Lower leg skin (tissue), 4 donors: ENCODE measurements at places on chromosomes 5 and 9.

- no peak for DNase-seq
Measured at GRCh38 chr5:101539315-101539714, 636.2 kb upstream of the ST8SIA4 start.

DNA sequence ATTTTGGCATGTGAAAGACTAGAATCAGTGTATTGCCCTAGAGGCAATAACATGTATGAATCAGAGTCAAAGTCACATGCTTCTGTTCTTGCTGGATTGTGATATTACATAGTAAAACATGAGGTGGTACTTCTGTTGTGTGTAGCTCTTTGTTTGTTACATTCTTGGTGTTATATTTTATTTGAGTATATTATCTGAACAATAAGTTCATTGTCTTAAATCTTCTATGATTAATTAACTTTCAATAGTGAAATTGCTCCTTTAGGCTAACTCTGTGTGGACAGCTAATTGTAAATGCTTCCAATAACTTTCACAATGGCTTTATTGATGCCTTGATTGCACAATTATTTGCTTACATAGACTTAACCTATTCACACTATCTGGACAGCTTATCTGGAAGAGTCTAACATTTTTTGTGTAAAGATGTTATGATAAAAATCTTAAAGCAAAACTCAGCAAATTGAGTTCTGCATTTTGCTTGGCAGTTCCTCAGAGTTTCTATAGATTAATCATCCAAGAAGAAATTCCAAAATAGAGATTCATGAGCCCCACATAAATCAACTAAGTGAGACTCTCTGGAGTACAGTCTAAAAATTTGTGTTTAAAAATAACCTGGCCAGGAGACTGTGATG, 239.6 kb upstream of the TUSC1 start:
- no peak for DNase-seq

GRCh38 chr9:744790-745484, 96.6 kb upstream of the DMRT1 start:
- peak; percentile 83 for DNase-seq

DNA sequence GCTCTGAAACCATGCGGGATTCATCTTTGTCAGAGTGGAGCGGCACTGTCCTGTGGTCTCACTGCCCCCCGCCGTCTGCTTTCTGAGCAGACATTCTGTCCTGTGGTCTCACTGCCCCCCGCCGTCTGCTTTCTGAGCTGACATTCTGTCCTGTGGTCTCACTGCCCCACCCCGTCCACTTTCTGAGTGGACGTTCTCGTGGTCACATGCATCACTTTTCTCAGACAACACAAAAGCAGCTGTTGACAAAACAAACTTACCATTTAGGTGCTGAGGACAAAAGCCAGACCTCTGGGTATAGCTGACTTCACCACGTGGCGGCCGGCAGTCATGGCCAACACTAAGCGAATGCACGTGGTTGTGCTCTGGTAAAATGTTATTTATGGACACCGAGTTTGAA, 2.8 kb downstream of the LRRC14B start:
- no peak for DNase-seq

DNA sequence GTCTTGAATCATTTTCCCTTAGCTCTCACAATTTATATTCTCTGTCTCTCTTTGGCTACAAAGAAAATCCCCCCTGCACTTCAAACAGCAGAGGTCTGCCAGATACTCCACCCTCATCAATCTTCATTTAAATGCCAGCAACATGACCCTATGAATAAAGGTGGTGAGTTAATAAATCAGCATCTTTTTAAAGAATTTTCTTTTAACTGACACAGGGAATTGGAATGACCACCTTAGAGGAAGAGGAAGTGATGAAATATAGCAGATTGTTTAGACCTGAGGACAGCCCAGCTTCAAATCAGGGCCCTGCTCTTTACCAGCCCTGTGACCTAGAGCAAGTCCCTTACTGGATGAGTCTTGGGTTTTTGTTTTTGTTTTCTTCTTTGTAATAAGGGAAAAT, 223.1 kb upstream of the PAPPA start:
- DNase-seq: no peak

- DNase-seq: no peak
Measured at GRCh38 chr5:87002485-87002884, 265.2 kb upstream of the RASA1 start.

- no peak for DNase-seq
Measured at GRCh38 chr5:112467485-112467884, 48.4 kb upstream of the EPB41L4A start.

- no peak for DNase-seq
Measured at GRCh38 chr5:145976431-145977155, 40.2 kb downstream of the SH3RF2 start.

- DNase-seq: no peak
Measured at GRCh38 chr5:163105456-163105855, 331.9 kb upstream of the CCNG1 start.

DNA sequence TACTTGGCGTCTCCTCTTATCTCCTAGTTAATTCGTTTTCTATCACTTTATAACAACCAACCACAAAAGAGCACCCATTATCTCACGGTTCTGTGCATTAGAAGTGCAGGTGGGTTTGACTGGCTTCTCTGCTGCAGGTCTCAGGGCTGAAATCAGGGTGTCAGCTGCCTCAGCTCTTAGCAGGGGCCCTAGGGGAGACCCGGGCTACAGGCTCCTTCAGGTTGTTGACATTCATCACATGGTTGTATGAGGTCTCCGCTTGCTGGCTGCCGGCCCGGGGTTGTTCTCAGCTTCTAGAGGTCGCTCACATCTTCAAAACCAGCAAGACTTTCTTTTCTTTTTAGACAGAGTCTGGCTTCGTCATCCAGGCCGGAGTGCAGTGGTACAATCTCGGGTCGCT, 2.9 kb upstream of the ZMYND19 start:
- no peak for DNase-seq

- peak; percentile 83 for DNase-seq
Measured at GRCh38 chr5:170466988-170467707, 36.7 kb upstream of the KCNIP1 start.

DNA sequence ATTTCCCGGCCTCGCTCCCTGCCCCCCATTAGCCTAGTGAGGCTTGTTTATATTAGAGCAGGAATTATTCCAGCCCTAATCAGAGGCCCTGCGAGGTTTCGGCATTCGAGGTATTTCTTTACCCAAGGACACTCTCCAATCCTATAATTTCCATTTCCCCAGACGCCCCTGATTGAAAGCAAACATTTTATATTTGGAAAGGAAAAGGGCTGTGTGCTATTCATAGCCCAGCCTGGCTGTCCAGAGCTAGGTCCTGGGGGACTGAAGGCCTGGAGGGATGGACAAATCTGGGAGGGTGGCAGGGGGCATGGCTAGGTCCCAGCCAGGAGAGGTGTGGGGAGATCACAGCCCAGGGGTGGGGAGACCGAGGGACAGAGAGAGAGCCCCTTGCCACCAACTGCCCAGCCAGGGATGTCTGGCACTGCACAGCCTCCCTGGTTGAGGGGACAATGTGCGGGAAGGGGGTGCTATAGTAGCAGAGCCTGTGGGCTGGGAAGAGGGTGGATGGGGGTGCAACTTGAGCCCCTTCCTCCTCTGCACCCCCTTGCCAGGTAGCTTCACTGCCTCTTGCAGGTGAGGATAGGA, 125.1 kb downstream of the BARX1 start:
- peak; percentile 74 for DNase-seq

DNA sequence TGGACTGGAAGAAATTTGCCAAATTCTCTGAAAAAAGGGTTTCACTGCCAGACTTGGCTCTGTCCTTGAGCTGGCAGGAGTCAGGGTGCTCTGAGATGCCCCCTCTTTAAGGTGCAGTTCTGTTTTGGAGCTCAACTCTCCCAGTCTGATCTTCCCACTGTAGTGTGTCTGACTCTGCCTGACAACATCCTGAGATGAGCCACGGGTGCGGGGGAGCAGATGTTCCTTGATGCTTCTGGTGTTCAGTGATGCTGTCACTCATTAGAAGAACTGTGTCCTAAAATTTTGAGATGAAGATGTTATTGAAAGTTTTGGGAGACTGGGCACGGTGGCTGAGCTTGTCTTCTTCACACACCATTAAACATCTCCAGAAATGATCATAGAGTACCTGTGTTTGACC, 78.2 kb downstream of the BASP1 start:
- DNase-seq: no peak

GRCh38 chr9:88925481-88925880, 65.8 kb upstream of the S1PR3 start:
- DNase-seq: no peak

DNA sequence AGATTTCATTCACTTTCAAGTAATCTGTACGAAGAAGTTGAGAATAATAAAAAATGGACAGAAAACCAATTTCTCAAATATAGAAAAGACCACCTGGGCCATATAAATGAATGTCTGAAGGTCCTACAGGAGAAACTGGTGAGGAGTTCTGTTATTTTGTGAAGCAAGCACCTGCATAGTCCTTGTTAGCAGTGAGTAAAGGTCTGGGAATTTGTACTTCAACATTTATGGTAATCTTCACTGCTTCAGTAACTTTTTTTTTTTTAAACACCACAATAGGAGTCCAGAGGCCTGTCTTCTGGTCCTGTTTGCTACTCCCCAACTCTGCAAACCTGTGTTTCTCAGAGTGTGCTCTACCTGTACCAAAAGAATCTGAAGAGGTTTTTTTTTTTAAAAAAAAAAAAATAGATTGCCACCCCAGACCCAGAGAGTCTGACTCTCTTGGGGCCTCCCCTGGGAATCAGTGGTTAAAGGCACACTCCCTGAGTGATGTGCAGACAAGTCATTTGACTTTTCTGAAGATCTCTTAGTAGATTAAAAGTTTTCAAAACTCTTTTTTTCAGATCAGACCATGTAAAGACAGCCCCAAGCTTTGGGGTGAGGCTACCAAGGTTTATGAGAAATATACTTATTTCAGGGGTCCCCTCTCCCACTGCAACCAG, 55.5 kb downstream of the FAM81B start:
- no peak for DNase-seq

DNA sequence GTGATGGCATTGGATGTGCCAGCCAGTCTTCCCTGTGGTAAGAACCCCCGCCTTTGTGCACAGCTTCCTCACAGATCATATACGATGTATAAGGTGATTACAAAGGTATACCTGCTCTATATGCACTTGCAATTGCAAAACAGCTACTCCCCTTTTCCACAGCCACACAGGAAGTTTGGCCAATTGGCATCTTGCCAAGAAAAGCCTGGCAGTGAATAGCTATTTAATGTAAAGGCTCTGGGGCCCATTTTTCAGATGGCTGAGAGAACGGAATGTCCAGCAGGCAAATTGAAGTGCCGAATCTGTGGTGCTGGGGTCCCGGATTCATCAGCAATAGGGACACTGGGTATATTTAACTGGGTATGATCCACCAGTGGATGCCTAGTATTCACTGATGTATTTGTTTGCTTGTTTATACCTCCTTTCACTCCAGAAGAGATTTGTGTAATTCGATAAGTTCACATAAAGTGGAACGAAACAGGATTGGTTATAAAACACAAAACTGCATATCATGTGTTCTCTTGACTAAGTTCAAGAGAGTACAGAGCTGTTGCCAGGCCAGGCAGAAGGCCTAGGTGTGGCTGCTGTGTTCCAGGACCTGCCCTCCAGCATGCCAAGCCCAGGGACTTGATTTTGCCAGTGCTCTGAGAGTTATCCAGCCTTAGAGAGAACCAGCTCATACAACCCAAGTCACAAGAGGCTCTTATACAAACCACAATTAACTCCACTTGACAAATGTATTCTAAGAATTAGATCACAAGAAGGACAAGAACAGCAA, 27.7 kb upstream of the GABRP start:
- no peak for DNase-seq

DNA sequence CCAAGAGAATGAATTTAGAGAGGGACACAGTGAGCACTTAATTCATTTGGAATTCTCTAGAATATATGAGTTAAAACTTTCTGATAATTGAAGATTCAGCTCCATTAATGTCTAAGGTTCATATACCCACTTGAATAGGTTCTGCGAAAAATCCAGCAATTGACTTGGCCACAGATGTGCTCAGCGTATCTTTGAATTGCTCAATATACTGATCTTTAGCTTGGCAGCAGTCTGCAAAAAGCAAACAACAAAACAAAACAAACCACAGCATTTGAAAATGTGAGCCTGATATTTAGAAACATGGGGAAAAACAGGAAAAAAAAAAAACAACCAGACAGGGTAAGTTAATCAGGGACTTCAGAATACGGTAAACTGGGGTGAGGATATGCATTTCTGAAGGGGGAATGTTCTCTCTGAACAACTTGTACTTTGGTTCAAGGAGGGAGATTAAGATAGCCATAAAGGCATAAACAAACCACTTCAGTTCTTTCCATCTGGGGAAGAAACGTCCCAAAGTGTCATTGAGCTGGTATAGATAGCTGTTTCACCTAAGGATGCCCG, 21.4 kb downstream of the AGXT2 start:
- DNase-seq: no peak

DNA sequence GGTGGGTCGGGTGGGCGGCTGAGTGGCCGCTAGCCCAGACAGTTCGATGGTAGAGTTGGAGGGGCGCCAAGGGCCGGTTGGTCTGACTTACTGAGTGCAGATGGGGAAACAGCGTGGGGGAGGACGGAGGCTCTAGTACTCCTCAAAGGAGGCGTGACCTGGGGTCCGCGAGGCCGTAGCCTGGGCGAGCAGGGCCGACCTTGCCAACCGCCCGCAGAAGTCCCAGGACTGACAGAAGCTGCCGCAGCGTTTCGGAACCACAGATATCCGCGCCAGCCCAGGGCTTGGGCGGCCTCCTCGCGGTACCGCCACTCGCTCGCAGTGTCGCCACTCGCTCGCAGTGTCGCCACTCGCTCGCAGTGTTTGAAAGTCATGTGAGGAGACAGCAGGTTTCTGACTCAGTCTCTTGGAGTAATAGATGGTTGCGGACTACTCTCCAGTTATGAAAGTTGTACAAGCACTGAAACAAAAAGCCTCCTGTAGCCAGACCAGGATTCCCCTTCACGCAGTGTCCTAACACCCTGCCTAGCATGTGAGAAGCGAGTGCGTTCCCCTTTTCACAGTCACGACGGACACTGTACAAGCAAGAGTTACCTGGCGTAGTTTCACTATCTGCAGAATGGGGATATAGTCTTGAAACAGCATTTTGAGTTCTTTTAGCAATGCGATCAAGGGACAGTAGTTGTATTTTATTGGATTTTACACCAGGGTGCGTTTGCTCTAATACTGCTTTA, 674 bp downstream of the TMEM38B start:
- DNase-seq: peak; percentile 94

DNA sequence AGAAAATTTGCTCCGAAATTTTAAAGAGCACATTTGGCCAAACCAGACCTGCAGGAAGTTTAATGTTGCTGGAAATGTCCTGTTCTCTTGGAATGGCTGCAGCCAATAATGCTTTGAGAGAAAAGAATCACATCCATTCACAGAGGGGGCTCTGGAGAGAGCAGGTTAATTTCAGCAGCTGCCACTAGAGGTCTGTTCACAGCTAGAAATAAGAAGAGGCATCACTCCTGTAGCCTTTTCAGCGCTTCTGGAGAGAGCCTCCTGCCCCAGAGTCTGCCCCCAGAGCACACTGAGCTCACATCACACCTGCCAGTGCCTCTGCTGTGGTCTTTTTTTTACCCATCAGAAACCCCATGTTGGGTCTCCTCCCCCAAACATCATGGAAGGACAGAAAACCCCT, 124.8 kb upstream of the RAD23B start:
- no peak for DNase-seq

- no peak for DNase-seq
Measured at GRCh38 chr5:105684799-105685198, 1985.9 kb downstream of the EFNA5 start.
